Activated naive CD8-positive, alpha-beta T cell treated with anti-CD3 and anti-CD28 coated beads for 36 hours (primary cell): ENCODE measurements at places on chromosomes 6 and 20.

DNA sequence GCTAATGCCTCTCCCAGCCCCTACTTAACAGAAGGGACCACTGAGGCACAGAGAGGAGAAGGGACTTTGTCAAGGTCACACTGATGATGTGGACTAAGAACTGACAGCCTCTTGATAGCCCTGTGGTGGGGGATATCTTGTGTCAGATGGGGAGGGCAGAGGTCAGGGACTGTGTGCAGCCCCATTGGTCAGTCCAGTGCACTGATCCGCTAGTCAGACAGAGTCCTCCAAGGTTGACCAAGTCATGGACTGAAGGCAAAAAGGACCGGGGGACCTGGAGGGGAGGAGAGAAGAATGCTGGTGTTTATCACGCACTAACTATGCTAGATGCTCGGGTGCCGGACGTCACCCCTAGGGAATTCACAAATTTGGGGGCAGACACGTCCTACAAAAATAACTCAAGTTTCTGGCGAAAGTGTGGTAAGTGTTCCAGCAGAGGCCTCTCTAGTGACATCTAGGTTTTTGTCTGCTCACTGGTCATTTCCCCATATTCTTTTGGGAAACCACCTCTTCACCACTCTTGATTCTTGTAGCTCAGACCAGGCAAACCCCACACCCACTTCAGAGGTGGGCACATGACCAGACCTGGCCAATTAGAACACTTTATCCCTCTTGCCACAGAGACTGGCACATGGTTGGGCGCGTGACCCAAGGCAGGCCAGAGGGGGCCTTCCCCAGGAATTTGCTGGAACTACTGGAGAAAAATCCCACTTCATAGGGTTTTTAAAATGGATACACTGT lies 21.0 kb downstream of the TCF15 start:
- no peak for DNase-seq
- no peaks in the 10 kb centered on the region for H3K36me3 ChIP-seq
- H3K27ac ChIP-seq, result no peak overlapping the region
- H3K4me3 ChIP-seq, result no peak overlapping the region
- peaks cover 21% of the 10 kb centered on the region for H3K27me3 ChIP-seq

- no peak for DNase-seq
- H3K4me3 ChIP-seq, result no peak overlapping the region
- H3K27me3 ChIP-seq, result no peaks in the 10 kb centered on the region
- peaks cover 14% of the 10 kb centered on the region for H3K4me1 ChIP-seq
- H3K27ac ChIP-seq, result no peak overlapping the region
Measured at GRCh38 chr6:139330826-139331500, 39.2 kb upstream of the TXLNB start.

GRCh38 chr20:44805979-44806620 lies 4.2 kb downstream of the RIMS4 start:
- no peaks in the 10 kb centered on the region for H3K4me1 ChIP-seq
- H3K27me3 ChIP-seq, result peaks cover 65% of the 10 kb centered on the region
- no peaks in the 10 kb centered on the region for H3K36me3 ChIP-seq
- H3K4me3 ChIP-seq, result no peak overlapping the region
- H3K27ac ChIP-seq, result no peak overlapping the region

DNA sequence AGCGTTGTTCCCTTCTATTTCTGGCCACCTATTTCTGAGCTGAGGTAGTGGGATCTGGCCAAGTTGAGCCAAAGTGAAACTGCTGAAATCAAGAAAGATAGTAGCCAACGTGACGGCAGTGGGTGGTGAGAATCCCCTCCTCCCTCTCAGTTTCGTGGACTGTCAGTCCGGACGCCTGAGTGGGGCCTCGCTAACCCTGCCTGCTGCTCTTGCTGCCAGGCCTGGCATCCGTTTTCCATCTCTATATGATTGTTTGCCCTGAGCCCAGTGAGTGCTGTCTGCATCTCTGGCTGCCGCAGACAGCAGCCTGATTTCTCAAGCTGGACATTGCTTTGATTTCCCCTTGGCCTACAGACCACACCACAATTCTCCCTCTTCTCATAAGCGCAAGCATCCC lies 23.5 kb upstream of the PAX1 start:
- no peaks in the 10 kb centered on the region for H3K4me1 ChIP-seq
- H3K4me3 ChIP-seq, result no peak overlapping the region
- DNase-seq, result no peak
- H3K27ac ChIP-seq, result no peak overlapping the region
- H3K27me3 ChIP-seq, result peaks cover 8% of the 10 kb centered on the region

GRCh38 chr6:164078532-164079274 lies 664.2 kb downstream of the QKI start:
- H3K27ac ChIP-seq, result no peak overlapping the region
- no peaks in the 10 kb centered on the region for H3K4me1 ChIP-seq
- H3K27me3 ChIP-seq, result peaks cover 13% of the 10 kb centered on the region

- H3K4me3 ChIP-seq, result no peak overlapping the region
- H3K27me3 ChIP-seq, result no peaks in the 10 kb centered on the region
- DNase-seq, result no peak
- H3K27ac ChIP-seq, result no peak overlapping the region
- no peaks in the 10 kb centered on the region for H3K36me3 ChIP-seq
Measured at GRCh38 chr20:59814840-59815340, 118.5 kb downstream of the SYCP2 start.

DNA sequence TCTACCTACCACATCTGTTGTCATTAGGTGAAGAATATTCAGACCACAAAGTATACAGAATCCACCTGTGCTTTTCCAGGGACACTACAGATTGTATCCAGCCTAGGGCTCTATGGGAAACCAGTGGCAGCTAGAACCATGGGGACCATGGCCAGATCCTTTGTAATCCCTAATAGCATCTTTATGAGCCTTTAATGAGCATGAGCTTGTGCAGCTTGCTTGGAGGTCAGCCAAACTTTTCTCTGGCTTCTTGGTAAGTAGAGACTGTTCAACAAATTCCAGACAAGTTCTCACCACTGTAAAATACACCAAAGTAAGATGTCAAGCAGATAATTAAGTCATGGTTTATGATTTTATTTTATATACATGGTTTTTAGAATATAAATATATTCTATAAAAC lies 301.6 kb upstream of the ADGRB3 start:
- no peak for DNase-seq
- no peak overlapping the region for H3K27ac ChIP-seq
- H3K4me1 ChIP-seq, result no peaks in the 10 kb centered on the region
- no peaks in the 10 kb centered on the region for H3K36me3 ChIP-seq

DNA sequence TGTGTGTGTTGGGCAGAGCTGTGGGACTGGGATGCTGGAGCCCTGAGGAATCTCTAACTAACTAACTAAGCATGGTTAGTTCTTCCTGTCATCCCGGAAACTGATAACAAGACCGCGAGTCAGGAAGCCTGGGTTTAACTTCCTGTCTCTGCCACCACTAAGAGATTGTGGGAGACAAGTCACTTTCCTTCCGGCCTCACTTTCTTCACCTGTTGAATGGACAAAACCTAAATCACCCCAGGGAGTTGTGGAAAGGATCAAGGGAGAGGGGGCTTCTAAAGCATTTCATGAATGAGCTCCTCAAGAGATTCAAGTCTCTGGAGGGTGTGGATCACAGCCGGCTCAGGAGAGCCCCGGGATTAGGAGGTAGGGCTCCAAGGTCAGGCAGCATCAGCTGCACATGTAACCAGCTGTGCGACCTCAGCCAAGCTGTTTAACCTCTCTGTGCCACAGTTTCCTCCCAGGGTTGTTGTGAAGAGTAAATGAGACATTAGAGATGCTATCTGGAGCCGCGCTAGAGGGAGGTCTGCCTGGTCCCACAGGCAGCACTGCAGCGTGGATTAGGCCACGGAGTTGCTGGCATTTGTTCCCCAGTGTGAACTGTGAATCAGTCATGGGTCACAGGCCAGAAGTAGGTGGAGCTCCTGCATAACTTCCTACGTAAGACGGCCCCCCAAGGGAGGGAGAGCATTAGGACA lies 105.1 kb downstream of the TOX2 start:
- H3K27me3 ChIP-seq, result peaks cover 21% of the 10 kb centered on the region
- H3K27ac ChIP-seq, result peak overlapping the region; percentile 57
- H3K36me3 ChIP-seq, result no peaks in the 10 kb centered on the region
- H3K4me3 ChIP-seq, result peak overlapping the region; percentile 63
- H3K4me1 ChIP-seq, result peaks cover 16% of the 10 kb centered on the region
- DNase-seq, result no peak

GRCh38 chr20:50399555-50399916 lies 110.6 kb upstream of the PTPN1 start:
- H3K4me1 ChIP-seq, result no peaks in the 10 kb centered on the region
- no peaks in the 10 kb centered on the region for H3K36me3 ChIP-seq
- DNase-seq, result no peak
- H3K4me3 ChIP-seq, result no peak overlapping the region
- H3K27me3 ChIP-seq, result no peaks in the 10 kb centered on the region
- H3K27ac ChIP-seq, result no peak overlapping the region

DNA sequence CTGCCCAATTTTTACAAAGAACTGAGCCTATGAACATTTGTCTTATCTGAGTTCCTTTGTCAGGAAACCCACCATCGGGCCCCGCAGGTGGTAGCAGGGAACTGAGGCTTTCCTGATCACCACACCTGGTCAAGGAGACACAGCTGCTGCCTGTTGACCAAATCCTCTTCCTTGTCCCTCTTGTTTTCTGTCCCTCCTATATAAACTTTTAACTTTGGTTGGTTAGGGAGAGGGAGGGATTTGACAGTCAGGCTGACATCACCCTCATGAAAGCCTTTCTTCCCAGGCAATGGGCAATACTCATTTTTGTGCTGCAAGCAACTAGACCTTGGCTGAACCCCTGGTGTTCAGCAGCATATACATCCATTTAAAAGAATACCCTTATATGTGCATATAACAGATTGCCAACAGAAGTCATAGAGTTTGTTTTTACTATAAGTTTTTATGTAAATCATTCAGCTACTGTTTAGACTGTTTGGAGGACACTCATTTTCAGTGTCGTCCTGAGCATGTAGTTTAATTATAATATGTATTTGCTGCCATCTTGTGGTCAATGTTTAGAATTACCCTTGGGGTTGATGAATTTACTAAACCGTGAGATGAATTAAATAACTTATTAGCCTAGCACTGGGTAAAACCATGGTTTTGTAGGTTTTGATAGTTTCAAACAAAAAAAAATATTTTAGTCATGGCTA lies 17.0 kb downstream of the CRISP1 start:
- no peak for DNase-seq
- no peak overlapping the region for H3K4me3 ChIP-seq
- no peak overlapping the region for H3K27ac ChIP-seq

GRCh38 chr6:118281291-118281690 lies 266.8 kb upstream of the PLN start:
- DNase-seq, result no peak
- H3K36me3 ChIP-seq, result no peaks in the 10 kb centered on the region
- H3K27me3 ChIP-seq, result peaks cover 9% of the 10 kb centered on the region
- no peak overlapping the region for H3K4me3 ChIP-seq

DNA sequence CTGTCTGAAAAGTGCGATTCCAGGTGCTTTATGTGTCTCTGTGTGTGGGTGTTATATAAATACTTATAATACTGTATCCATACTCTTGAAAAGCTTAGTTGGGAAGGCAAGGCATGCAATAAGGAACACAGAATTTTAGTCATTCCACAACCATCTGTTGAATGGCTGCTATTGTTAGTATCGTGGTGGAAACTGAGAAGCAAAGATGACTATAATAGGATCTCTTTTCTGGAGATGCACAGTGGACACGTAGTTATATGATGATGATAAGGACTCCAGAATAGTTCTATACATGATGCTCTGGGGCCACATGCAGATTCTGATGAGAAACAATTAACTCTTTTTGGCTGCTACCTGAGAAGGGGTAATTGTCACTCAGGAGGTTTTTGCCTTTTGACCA lies 25.2 kb downstream of the ESR1 start:
- H3K4me3 ChIP-seq, result no peak overlapping the region
- peaks cover 4% of the 10 kb centered on the region for H3K27me3 ChIP-seq
- no peaks in the 10 kb centered on the region for H3K4me1 ChIP-seq
- H3K27ac ChIP-seq, result no peak overlapping the region
- no peak for DNase-seq

DNA sequence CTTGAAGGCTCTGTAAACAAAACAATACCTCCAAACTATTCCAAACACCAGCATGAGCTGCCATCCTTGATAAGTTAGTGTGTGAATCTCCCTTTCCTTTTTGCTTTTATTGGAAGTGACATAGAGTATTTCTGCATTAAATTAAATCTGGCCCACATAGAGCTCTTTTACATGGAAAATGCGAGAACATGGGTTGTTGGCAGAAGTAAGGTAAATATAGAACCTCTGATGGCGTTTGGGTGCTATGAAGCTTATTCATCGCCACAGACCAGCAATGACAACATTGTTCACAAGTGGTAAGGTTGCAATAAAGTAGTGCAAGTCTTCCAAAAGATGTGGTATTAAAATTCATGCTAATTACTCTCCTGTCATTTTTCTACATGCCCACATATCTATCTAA lies 445.8 kb upstream of the JAG1 start:
- no peak overlapping the region for H3K27ac ChIP-seq
- DNase-seq, result no peak
- no peaks in the 10 kb centered on the region for H3K27me3 ChIP-seq
- H3K36me3 ChIP-seq, result no peaks in the 10 kb centered on the region

DNA sequence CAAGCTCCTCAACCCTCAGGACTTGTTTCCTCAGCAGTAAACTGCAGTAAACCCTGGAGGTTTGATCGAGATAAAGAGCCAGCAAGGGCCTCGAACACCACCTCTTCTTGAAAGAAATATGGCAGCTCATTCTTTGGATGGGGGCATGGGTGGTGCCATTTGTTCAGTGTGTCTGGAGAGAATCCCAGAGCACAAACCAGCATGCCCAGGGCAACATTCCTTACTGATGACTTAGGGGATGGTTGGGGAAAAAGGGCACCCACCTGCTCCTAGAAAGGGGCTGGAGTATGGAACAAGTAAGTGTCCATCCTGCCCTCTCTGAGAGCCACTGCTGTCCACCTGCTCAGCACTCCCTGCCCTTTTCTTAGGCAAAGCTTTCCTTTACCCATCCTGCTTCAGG lies 31.3 kb upstream of the ZFAND3 start:
- H3K27me3 ChIP-seq, result peaks cover 26% of the 10 kb centered on the region
- H3K4me3 ChIP-seq, result no peak overlapping the region
- no peak overlapping the region for H3K27ac ChIP-seq
- no peaks in the 10 kb centered on the region for H3K36me3 ChIP-seq

GRCh38 chr6:53294095-53294494 lies 54.7 kb downstream of the ELOVL5 start:
- H3K4me3 ChIP-seq, result no peak overlapping the region
- peaks cover 41% of the 10 kb centered on the region for H3K4me1 ChIP-seq
- no peaks in the 10 kb centered on the region for H3K27me3 ChIP-seq
- no peak overlapping the region for H3K27ac ChIP-seq
- peaks cover 18% of the 10 kb centered on the region for H3K36me3 ChIP-seq

- no peaks in the 10 kb centered on the region for H3K27me3 ChIP-seq
- no peak overlapping the region for H3K27ac ChIP-seq
- no peak for DNase-seq
- peaks cover 34% of the 10 kb centered on the region for H3K36me3 ChIP-seq
- H3K4me3 ChIP-seq, result no peak overlapping the region
- H3K4me1 ChIP-seq, result peaks cover 21% of the 10 kb centered on the region
Measured at GRCh38 chr20:35821807-35822242, 50.0 kb downstream of the PHF20 start.

DNA sequence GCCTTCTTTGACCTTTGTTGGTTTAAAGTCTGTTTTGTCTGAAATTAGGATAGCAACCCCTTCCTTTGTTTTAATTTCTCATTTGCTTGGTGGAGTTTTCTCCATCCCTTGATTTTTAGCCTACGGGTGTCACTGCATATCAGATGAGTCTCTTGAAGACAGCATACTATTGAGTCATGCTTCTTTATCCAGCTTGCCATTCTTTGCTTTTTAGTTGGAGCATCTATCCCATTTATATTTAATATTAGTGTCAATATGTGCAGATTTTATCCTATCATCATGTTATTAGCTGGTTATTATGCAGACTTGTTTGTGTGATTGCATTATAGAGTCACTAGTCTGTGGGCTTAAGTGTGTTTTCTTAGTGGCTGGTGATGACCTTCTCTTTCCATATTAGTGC lies 622.2 kb downstream of the MMUT start:
- no peak overlapping the region for H3K4me3 ChIP-seq
- H3K27me3 ChIP-seq, result no peaks in the 10 kb centered on the region
- no peaks in the 10 kb centered on the region for H3K4me1 ChIP-seq
- H3K27ac ChIP-seq, result no peak overlapping the region
- peaks cover 4% of the 10 kb centered on the region for H3K36me3 ChIP-seq
- no peak for DNase-seq
